Thoracic aorta (tissue), 2 donors: ENCODE measurements at places on chromosomes 3 and 15. TPM values are rescaled to one million over a fixed set of nuclear protein-coding genes. Genes with fewer than 3 reads are reported as not detected.

DNA sequence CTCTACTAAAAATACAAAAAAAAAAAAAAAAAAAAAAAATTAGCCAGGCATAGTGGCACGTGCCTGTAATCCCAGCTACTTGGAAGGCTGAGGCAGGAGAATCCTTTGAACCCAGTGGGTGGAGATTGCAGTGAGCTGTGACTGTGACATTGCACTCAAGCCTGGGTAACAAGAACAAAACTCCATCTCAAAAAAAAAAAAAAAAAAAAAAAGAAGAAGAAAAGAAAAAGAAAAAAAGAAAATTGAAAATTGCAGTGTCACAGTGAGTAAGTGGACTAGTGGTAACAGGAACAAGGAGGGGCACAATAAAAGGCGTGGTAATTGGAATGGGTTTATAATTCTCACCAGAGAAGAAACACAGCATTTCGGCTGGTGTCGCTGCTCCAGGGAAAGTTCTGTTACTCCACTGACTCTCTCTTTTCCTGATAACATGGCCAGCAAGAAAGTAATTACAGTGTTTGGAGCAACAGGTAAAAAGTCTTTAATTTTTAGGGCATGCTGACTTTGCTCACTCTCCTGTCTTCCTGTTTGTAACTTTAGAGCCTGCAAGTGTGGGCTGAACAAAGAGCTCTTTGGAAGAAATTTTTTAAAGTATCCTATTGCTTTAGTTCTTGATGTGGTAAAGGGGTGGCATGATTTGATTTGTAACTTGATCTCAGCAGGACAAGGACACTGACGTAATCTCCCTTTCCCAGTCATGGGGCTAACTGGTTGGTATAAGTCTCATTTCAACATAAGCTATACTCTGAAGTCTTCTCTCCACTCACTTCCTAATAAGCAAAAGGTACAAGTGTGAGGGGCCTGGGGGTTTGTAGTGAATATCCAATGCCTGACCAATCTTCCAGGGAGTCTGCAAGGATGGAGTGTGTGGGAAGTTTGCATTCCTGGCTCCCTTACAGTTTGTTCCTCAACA, 22.1 kb upstream of the TRA2B start:
- H3K27ac ChIP-seq, result peak overlapping the region; percentile 45
- peaks cover 2% of the 10 kb centered on the region for H3K4me1 ChIP-seq
- H3K27me3 ChIP-seq, result no peaks in the 10 kb centered on the region

GPR62 gene
- not detected for total RNA-seq

GRCh38 chr15:49688135-49688790, 67.4 kb downstream of the DTWD1 start:
- no peak overlapping the region for H3K27ac ChIP-seq
- no peak for DNase-seq
- no peaks in the 10 kb centered on the region for H3K36me3 ChIP-seq
- no peak overlapping the region for H3K4me3 ChIP-seq
- peaks cover 4% of the 10 kb centered on the region for H3K4me1 ChIP-seq
- H3K27me3 ChIP-seq, result no peaks in the 10 kb centered on the region

- H3K4me3 ChIP-seq, result no peak overlapping the region
- H3K27ac ChIP-seq, result no peak overlapping the region
- no peak for DNase-seq
- H3K27me3 ChIP-seq, result no peaks in the 10 kb centered on the region
- peaks cover 17% of the 10 kb centered on the region for H3K4me1 ChIP-seq
Observed at GRCh38 chr3:178669022-178669601, 132.9 kb downstream of the KCNMB2 start.

GRCh38 chr3:195207056-195207455, 63.9 kb downstream of the XXYLT1 start:
- H3K4me1 ChIP-seq, result peaks cover 17% of the 10 kb centered on the region
- DNase-seq, result no peak
- H3K27ac ChIP-seq, result no peak overlapping the region
- H3K36me3 ChIP-seq, result no peaks in the 10 kb centered on the region

ALS2CL gene
- total RNA-seq, result 41.7 TPM

- no peak overlapping the region for H3K27ac ChIP-seq
- no peaks in the 10 kb centered on the region for H3K36me3 ChIP-seq
- H3K27me3 ChIP-seq, result no peaks in the 10 kb centered on the region
- DNase-seq, result no peak
- peaks cover 2% of the 10 kb centered on the region for H3K4me1 ChIP-seq
- no peak overlapping the region for H3K4me3 ChIP-seq
Observed at GRCh38 chr3:148612278-148612677, 85.4 kb upstream of the AGTR1 start.
